Common myeloid progenitor, CD34-positive (primary cell): ENCODE measurements at places on chromosomes 6 and 20.

DNA sequence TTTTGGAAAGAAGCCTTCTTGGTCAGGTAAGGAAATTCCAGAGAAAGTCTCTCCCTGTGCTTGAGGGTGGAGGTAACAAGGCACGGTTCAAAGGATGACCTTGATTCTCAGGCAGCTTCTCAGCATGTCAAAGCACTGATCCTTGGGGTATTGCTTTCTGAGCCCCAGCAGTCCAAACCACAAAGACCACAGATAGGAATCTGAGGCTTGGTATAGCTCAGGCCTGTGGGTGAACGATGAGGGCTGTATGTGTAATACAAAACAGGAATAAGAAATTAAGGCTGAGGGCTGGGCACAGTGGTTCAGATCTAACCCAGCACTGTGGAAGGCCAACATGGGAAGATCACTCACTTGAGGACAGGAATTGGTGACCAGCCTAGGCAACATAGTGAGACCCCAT lies 70.2 kb upstream of the SLC22A1 start:
- peaks cover 10% of the 10 kb centered on the region for H3K27me3 ChIP-seq
- no peaks in the 10 kb centered on the region for H3K36me3 ChIP-seq
- no peak overlapping the region for H3K27ac ChIP-seq

DNA sequence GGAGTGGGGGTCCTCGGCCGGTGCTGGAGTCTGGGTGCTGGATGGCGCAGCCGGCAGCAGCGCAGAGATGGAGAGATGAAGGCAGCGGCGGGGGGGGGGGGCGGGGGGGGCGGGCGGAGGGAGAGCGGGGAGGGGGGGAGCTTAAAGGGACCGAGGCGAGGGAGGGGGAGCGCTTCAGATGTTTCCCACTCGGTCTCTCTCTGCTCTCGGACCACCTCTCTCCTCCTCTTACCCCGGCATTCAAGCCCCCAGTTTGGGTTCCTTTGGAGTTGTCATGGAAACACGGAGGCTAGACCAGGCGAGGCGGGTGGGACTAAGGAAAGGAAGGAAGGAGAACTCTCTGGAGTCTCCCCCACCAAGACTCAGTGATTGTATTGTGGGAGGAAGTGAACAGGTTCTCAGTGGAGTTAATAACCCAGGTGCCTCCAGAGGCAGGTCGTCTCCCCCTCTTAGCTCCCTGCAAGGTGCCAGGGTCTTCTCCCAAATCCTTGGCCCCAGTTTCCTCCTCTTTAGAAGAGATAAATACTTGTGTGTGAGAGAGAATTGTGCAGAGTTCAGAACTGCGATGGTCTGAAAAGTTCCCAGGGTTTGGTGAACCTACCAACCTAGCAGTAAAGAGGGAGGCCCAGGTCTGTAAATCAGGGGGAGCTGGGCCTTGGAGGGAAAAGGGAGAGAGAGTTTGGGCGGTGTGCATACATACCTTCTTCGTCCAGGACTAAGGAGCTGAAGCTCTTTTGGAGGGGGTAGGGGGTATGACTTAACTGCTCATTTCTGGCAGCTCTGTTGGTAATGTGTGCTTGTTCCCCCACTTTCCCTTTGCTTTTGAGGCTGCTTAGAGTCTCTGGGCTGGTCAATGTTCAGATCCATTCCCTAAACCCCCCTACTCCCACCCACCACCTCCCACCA lies at the start of gene PRRT1:
Gene PRRT1 (minus strand): TSS at position 77 of the 906 bp plus-strand sequence. CDS start 112 bp downstream, outside the sequence.
- no peak within 1 kb of the TSS for H3K27ac ChIP-seq
- no peak within 1 kb of the TSS for H3K4me3 ChIP-seq
- H3K27me3 ChIP-seq: peaks cover 22% of the 10 kb centered on the region
- peaks cover 7% of the 10 kb centered on the region for H3K36me3 ChIP-seq

- no peak overlapping the region for H3K27ac ChIP-seq
- no peak for DNase-seq
- no peak overlapping the region for H3K4me3 ChIP-seq
- H3K27me3 ChIP-seq: no peaks in the 10 kb centered on the region
- no peaks in the 10 kb centered on the region for H3K36me3 ChIP-seq
These were observed 315.4 kb upstream of the CDYL start for GRCh38 chr6:4460586-4461475.

DNA sequence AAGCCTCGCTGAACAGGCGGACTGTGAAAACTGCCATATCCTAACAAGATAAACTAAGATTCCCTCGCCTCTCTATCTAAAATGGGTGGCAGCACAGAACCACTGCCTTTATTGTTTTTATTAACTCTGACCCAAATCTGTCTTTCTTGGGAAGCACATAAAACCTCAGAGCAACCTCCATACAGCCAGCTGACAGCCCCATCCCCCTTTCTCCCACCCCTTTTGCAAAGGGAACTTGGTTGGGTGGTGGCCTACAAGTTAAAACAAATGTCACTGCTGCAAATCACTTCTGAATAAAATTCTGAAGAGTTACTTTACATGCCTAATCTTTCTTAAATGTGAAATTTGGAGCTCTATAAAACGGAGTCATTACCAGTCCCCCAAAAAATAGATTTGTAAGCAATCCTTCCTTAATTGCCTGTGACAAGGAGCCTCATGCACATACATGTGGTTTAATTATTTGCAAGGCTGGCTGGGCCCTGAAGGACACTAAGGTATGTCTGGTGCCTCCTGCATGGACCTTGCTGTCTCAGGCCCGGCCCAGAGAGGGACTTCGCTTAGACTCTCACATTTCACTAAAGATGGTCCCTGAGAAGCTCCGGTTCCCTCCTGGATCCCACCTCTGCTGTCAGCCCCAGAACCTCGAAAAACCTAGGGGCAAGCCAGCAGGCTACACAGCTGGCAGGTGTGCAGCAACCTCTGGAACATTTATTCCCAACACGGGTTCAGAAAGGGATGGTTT lies 21.7 kb downstream of the PXDC1 start:
- no peak overlapping the region for H3K4me3 ChIP-seq
- no peak for DNase-seq
- H3K4me1 ChIP-seq: no peaks in the 10 kb centered on the region
- peaks cover 3% of the 10 kb centered on the region for H3K36me3 ChIP-seq

GRCh38 chr20:1144401-1145172 lies 26.2 kb downstream of the PSMF1 start:
- DNase-seq: no peak
- no peak overlapping the region for H3K27ac ChIP-seq
- H3K27me3 ChIP-seq: no peaks in the 10 kb centered on the region
- H3K36me3 ChIP-seq: peaks cover 20% of the 10 kb centered on the region
- H3K4me3 ChIP-seq: no peak overlapping the region

DNA sequence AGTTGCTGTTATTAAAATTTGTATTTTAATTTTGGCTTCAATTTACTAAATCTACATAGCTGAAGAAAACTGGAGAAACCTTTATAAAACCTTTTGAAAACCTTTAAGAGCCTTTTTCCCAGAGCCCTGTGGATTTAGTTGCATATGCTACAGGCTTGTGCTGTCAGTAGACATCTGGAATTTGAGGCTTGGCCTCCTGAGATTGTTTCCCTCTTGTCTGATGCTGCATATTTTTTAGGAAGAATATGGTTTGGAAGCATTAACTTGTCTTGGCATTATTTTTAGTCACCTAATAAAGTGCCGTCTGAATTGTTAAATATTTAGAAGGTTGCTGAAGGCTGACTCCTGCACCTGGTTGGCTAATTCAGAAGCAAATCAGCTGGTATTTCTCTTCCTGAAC lies 369.4 kb downstream of the UTRN start:
- no peak overlapping the region for H3K27ac ChIP-seq
- H3K27me3 ChIP-seq: no peaks in the 10 kb centered on the region
- no peak overlapping the region for H3K4me3 ChIP-seq
- no peaks in the 10 kb centered on the region for H3K36me3 ChIP-seq
- DNase-seq: no peak

DNA sequence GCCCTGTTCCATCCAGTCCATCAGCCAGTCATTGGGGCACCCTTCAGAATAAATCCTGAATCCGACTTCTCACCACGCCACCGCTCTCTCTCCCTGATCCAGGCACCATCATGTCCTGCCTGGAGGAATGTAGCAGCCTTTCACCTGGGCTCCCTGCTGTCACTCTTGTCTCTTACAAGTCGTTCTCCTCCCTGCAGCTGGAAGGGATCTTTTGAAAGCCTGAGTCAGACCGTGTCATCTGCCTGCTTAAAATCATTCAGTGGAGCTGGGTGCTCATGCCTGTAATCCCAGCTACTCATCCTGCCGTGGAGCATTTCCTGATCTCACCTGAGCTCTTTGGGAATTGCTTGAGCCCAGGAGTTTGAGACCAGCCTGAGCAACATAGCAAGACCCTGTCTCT lies 19.2 kb upstream of the KCNG1 start:
- DNase-seq: no peak
- H3K4me1 ChIP-seq: no peaks in the 10 kb centered on the region
- peaks cover 4% of the 10 kb centered on the region for H3K27me3 ChIP-seq
- no peak overlapping the region for H3K4me3 ChIP-seq
- H3K27ac ChIP-seq: no peak overlapping the region

DNA sequence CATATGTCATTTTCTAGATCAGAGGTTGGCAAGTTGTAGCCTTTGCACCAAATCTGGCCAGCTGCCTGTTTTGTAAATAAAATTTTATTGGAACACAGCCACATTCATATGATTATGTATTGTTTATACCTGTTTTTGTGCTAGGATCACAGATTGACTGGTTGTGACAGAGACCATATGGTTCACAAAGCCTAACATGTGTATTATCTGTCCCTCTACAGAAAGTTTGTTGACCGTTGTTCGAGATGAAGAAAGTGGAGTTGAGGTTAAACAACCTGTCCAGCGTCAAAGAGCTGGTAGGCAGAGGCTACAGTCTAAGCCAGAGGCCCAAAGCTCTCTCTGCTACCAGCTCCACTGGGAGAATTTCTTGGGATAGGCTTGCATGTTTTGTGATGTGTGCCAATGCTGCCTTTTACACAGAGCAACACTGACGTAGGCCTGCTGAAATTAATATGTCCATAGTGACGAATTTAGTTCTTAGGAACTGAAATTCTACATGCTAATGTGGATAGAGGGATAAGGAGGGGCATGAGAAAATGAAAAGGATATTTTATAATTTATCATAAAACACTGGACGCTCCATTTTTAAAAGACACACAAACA lies 11.7 kb upstream of the IGF2R start:
- peaks cover 15% of the 10 kb centered on the region for H3K27me3 ChIP-seq
- no peak for DNase-seq
- no peak overlapping the region for H3K27ac ChIP-seq
- no peak overlapping the region for H3K4me3 ChIP-seq
- H3K36me3 ChIP-seq: no peaks in the 10 kb centered on the region

- H3K4me3 ChIP-seq: no peak overlapping the region
- no peak for DNase-seq
- no peaks in the 10 kb centered on the region for H3K36me3 ChIP-seq
- no peak overlapping the region for H3K27ac ChIP-seq
- peaks cover 11% of the 10 kb centered on the region for H3K4me1 ChIP-seq
- H3K27me3 ChIP-seq: no peaks in the 10 kb centered on the region
These were observed 32.8 kb upstream of the ZNFX1 start for GRCh38 chr20:49310705-49311104.
